CD4-positive, alpha-beta T cell treated with Interleukin-1 beta for 1 hour (primary cell): ENCODE measurements at places on chromosomes 12 and 14.
A peak's percentile ranks its signal among the peaks of the same experiment; 100 is the strongest.

DNA sequence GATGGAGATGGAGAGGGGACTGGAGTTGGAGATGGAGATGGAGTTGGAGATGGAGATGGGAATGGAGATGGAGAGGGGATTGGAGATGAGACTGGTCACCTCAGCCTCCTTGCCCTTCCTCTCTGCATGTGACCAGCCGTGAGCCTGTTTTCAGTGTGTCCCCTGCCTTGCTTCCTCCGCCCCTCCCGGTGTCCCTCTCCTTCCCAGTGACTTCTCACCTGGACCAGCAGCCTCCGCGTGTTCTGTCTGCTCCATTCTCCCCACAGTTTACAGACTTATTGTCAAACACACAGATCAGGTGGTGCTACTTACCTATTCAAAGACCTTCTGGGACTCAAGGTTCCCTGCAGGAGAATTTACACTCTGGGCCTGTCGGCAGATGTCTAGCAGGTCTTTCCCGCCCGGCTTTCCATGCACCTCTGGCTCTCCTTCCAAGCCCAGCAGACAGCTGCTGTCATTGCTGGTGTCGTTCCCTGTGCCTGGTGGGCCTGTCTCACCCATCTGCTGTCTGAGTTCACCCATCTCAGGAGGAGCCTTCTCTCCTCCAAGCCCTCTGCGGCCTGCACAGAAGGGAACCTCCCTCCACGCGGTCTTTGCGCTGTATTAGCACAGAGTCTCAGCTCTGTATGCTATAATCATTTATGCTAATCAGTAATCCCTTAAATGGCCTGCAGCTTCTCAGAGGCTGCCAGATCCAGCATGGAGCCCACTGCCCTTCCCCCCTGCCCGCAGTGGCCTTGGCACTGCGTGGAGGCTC is 62.1 kb downstream of the ADGRD1 start:
- DNase-seq = no peak

- peak; percentile 58 for DNase-seq
Observed at GRCh38 chr12:92208613-92209121, 63.0 kb upstream of the BTG1 start.

- DNase-seq = no peak
Observed at GRCh38 chr12:116165036-116165425, 112.5 kb downstream of the MED13L start.

- DNase-seq = no peak
Observed at GRCh38 chr12:68648179-68648578, 37.5 kb downstream of the RAP1B start.

- DNase-seq = no peak
Observed at GRCh38 chr14:21852775-21853174, 179.2 kb upstream of the OR4E1 start.

DNA sequence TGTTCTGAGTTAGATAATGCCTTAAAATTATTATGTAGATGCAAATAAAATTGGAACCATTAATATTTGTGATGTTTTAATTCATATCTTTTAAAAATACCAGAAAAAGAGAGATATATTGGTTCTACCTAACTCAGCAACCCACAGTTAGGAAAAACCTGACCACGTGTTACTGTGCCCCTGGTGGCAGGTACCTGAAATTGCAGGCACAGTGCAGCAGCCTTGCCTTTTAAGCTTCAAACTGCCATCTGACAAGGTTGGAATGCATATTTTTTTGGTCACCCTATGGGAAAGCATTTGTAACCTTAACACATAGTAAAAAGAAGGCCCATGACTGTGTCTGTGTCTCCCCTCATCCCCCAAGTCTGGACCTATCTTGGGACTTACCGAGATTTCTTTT is 109.4 kb upstream of the NOS1 start:
- DNase-seq = no peak

- DNase-seq = no peak
Observed at GRCh38 chr12:69613351-69613750, 2.6 kb upstream of the LRRC10 start.

DNA sequence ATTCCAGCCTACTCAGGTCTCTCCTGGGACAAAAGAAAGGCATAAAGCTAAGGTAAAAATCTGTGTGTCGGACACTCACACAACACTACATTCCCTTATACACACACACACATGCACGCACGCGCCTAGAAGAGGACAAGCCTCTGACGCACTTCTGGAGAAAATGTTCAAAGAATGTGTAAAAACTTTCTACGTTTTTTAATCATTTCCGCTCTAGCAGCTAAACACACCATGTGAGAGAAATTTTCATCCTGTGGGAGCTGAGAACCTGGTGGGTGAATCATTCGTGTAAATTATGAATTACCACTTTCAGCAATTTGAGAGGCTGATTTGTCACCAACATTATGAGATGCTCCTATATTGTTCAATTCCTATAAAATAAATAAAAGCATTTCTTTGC is 494.5 kb downstream of the TMEM132D start:
- no peak for DNase-seq
